ENCODE measurements at places on chromosomes 4 and X.

- no peak for DNase-seq
Observed at GRCh38 chr4:93351846-93352245, 476.7 kb upstream of the ATOH1 start.

- no peak for DNase-seq
Observed at GRCh38 chr4:87805971-87806370, 6.6 kb downstream of the IBSP start.

GRCh38 chr4:5045097-5045496 is 6.2 kb upstream of the STK32B start:
- no peak for DNase-seq

GRCh38 chrX:21993265-21993664 is 38.9 kb upstream of the PHEX start:
- no peak for DNase-seq

DNA sequence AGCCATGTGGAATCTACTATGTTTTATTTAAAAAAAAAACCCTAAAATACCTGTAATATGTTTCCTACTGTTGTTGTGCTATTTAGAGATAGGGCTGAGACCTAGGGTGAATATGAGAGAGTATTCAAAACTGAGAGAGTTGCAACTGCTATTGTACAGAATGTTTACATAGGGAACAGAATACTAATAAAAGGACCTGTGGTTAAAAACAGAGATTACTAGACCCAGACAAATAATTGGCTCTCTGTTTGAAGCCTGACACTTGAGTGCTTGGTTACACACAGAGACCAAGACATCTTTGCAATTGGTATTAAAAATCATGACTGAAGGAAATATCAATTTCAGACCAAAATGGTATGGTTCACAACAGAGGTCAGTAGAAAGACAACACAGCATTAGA is 278.9 kb upstream of the GIMD1 start:
- no peak for DNase-seq

DNA sequence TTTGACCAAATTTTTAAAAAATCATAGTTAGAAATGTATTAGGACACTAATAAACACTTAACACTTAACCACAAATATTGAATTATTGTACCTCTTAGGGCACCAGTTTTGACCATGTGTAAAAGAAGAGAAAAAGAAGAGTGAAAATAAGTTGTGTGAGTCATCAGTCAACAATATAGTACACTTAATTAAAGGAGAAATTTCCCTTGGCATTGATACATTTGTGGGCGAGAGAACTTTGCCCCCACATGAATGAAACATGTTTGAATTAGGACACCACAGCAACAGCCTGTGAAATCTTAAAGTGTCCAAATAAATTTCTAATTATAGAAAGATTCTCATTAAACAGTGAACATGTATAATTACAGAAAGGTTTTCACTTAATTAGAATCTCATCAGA is 1292.8 kb upstream of the TENM3 start:
- DNase-seq: no peak
